Esophagus muscularis mucosa (tissue), 4 donors: ENCODE measurements at places on chromosomes 3 and 15.

GRCh38 chr3:98984024-98984423 is 82.5 kb upstream of the DCBLD2 start:
- DNase-seq: no peak

DNA sequence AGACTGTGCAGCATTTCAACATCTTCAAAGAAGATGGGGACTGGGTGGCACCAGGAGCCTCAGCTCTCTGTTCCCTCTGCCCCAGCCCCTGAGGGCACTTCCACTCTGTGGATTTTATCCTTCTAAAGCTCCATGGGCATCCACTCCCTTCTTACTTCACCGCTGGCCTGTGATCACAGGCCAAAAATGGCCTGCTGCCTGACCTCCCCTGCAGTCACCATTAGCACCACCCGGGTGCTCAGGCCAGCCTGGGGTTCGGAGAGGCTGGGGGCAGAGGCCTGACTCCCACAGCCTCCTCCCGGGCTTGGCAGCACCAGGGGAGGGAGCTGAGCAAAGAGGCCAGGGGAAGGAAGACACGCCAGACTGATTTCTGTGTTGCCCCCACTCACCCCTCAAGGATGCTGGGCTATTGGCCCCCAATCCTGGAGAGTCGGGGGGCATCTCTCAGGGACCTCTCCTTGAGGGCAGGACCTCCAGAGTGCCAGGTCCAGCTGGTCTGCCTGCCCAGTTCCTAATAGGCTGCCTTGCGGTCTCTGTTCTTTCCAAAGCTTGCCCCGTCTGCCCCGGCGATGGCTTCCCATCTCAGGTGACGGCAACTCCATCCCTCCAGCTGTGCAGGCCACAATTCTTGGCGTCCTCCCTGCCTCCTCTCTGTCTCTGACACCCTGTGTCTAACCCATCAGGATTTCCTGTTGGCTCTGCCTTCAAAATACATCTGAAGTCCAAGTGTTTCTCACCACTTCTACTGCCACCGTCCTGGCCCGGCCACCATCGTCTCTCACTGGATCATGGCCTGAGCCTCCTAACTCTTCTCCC is 67.1 kb downstream of the EXOG start:
- no peak for DNase-seq

DNA sequence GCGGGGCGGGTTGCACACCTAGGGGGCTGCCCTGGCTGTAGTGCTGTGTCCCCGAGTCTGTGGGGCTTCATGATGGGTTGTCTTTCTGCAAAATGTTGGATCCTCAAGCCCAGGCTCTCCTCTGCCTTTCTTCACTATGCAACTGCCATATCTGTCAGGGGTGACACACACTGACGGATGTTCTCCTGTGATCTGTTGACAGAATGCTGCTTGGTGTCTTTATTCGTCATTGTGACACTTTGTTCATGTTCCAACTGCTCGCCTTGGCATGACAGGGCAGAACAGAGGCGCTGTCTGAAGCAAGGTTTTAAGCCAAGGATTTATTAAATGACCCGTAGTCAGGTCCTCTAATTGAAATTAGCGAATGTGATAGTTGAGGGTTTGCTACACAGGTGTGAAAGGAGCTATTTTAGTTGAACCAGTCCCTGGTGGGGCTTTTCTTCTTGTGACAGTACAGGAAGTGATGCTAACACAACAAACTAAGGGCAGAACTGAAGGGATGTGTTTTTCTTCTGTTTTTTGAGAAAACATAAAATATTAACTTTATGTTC is 173.4 kb downstream of the MCTP2 start:
- DNase-seq: no peak

DNA sequence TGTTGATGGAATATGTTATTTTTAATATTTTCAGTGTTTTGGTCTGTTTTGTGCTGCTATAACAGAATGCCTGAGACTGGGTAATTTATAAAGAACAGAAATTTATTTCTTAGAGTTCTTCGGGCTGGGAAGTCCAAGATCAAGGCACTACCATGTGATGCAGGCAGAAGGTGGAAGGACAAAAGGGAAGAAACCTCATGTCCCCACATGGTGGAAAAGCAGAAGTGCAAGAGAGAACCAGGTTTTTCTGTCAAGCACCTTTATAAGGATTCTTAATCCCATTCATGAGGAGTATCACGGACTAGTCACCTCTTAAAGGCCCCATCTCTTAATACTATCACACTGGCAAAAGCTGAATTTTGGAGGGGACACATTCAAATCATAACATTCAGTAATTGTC is 57.9 kb upstream of the EPHB3 start:
- DNase-seq: no peak

- no peak for DNase-seq
Measured at GRCh38 chr15:72758182-72758581, 25.4 kb downstream of the ADPGK start.
